Mucosa of gallbladder (tissue), 1 donor: ENCODE measurements at places on chromosomes 12 and 14. TPM values are rescaled to one million over a fixed set of nuclear protein-coding genes. Genes with fewer than 3 reads are reported as not detected.

The BAZ2A gene
- 99.3 TPM for total RNA-seq

The SNW1 gene
- 56.2 TPM for total RNA-seq

The KCTD10 gene
- total RNA-seq, result 58.1 TPM

GRCh38 chr14:22106700-22107697 lies 433.4 kb upstream of the OR4E1 start:
- no peak for DNase-seq

- no peak for DNase-seq
These were observed 9.8 kb downstream of the RTL1 start for GRCh38 chr14:100893760-100894159.

- DNase-seq, result no peak
These were observed 13.1 kb downstream of the MAP3K12 start for GRCh38 chr12:53485955-53486735.

DNA sequence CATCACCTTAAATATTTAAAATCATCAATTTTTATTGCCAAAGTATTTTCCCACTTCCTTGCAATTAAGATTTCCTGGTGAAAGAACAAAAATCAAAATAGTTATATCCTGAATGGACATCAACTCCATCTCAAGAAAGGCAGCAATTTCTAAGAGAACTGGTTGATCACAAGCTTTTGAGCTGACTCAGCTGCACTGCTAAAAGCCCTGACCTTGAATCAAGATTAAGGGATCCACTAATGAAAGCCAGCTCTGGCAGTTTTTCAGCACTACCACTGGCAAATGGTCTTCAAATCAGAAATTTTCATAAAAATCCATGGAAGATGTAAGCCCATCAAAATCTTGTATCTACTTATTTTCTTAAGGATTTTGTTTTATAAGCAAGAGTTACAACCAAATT lies 123.4 kb downstream of the SLC6A15 start:
- no peak for DNase-seq

DNA sequence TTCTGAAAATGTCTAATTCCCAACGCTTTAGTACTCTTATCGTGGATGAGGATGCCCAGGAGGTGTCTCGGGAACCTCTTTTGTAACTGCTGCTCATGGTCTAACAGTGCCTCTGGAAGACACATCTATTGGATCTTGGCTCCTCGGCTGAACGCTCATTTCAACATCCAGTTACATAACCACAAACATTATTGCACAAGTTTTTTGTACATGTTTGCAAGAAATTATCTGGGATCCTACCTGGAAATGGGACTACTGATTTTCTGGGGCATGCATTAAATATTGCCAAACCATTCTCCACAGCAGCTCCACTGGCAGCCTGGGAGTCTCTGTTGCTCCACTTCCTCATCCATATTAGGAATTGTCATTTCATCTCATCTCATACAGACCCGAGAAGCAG lies 117.5 kb upstream of the EVL start:
- no peak for DNase-seq

DNA sequence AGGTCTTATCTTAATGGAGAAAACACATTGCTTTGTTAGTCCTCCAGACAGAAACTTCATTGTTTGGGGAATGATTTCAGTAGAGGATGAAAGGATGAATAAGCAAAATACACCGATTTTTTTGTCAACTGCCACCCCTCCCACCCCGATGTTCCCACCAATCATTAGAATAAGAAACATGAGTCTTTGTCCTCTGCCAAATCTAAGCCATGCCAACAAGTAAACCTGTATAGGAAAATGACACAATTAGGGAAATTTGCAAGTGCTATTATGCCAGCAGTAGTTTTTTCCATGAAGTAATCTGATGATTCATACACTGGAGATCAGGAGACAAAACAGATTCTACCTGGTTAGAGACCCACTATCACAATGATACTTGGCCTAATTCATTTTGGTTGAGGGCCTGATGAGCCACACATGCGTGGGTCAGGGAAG lies 35.9 kb downstream of the FLRT2 start:
- DNase-seq, result no peak
